ENCODE measurements at places on chromosomes 3 and 15.

- DNase-seq: no peak
Measured at GRCh38 chr15:65026756-65027155, 2.7 kb downstream of the MTFMT start.

GRCh38 chr3:110564674-110565073 is 506.9 kb upstream of the NECTIN3 start:
- no peak for DNase-seq

DNA sequence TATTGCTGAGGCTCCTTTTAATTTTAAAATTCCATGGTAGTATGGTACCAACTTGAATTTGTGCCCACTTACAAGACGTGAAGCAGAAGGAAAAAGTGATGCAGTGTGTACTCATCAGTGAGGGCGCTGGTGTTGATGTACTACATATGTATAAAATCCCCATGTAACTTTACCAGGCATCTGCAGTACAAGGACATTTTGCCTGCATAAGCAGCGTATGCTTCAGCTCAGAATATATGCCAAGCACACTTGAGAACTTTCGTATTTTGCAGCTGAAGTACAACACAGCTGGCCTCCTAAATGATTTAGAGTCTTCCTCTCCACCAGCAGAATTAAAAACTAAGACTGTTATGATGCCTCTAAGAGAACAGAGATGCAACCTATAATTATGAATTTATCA is 108.9 kb downstream of the RYR3 start:
- no peak for DNase-seq

- no peak for DNase-seq
Measured at GRCh38 chr15:43187544-43188155, 2.4 kb downstream of the CCNDBP1 start.

DNA sequence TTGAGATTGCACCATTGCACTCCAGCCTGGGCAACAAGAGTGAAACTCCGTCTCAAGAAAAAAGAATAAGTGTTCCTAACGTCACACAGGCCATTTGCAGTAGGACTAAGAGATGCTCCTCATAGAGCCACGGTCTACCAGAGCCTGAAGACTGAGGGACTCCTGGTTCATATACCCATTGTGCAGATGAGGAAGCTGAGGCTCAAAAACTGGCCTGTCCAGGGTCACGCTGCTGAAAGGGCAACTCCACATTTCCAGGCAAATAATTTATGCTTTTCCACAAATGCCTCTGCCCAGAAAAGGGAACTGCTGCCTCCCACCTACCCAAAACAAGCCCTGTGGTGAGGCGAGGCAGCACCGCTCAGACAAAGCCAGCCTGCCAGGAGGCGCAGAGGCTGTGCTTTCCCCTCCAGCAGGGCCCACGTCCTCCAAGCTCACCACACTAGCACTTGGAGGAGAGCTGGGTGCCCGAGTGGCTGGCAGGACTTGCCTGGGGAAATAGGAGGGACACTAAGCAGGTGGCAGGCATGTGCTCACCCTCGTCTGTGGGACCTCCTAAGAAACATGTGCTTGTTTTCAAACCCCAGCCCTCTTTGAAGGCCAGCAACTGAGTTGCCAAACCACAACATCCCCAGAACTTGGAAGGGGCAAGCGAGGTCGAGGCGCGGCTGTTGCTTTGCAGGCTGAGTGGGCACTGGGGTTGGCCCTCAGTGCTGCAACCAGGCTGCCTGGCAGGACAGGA is 195.6 kb downstream of the XXYLT1 start:
- no peak for DNase-seq

DNA sequence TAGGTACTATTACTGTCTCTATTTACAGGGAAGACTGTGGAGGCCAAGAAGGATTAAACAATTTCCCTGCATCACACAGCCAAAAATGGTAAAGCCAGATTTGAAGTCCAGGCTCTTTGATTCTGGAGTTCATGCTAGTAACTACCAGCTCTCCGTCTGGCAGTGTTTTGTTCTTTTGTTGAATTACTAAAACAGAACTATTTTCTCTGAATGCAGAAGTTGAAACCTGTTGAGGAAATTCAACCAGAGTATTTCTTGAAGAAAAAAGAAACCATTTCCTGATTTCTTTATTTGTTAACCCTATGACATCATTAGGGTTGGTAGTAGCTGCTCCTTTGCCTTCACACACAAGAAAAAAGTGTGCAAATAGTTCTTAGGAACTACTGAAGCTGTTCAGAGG is 34.3 kb downstream of the CRTC3 start:
- DNase-seq: no peak

GRCh38 chr15:96582473-96582872 is 252.0 kb downstream of the NR2F2 start:
- no peak for DNase-seq

GRCh38 chr3:189137416-189137815 is 34.4 kb upstream of the TPRG1 start:
- DNase-seq: no peak

DNA sequence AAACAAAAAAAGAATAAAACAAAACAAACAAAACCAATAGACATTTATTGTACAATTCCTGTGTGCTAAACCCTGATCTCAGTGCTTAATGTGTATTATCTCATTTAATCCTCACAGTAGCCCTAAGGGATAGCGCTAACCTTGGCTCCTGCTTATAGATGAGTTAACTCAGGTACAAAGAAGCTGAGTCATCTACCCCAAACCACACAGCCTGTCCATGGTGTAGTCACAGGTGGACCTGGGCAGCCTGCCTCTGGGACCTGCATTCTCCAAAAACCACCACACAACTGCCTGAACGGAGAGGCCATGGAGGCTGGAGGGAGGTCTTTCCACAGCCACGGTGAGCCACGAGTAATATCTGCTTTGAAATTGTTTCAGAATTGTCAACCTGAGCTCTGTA is 5.5 kb upstream of the CLN6 start:
- no peak for DNase-seq

- no peak for DNase-seq
Measured at GRCh38 chr3:17709236-17709810, 33.1 kb downstream of the TBC1D5 start.

DNA sequence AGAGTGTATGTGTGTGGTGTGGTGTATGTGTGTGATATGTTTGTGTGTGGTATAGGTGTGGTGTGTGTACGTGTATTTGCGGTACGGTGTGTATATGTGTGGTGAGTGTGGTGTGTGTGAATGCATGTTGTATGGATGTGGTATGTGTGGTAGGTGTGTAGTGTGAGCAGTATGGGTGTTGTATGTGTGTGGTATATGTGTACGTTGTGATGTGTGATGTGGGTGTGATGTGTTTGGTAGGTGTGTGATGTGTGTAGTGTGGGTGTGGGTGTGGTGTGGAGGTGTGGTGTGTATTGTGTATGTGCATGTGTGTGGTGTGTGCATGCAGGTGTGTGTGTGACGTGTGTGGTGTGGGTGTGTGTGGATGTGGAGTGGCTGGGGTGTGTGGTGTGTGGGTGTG is 58.7 kb downstream of the EFCAB12 start:
- DNase-seq: no peak

DNA sequence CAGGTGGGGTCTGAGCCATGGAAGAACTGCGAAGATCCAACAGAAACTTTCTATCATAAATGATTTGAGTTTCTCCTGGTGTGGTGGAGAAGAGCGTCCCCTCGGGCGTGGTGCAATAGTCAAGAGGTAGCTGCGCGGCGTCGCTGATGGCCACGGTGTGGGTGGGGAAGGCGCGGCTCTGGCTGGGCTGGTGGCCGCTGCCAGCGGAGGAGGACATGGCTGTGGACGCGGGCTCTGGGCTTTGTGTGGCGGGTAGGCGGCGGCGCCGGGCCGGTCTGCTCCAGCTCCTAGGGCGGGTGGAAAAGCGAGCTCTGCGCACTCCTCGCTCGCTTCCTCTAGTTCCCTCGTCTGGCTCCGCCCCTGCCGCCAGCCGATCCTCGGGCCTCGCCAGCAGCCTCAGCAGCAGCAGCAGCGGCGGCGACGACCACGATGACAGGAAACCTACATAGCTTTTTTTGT is 5.9 kb downstream of the STARD9 start:
- peak; percentile 94 for DNase-seq

- no peak for DNase-seq
Measured at GRCh38 chr3:113092746-113093145, 102.0 kb downstream of the GTPBP8 start.

DNA sequence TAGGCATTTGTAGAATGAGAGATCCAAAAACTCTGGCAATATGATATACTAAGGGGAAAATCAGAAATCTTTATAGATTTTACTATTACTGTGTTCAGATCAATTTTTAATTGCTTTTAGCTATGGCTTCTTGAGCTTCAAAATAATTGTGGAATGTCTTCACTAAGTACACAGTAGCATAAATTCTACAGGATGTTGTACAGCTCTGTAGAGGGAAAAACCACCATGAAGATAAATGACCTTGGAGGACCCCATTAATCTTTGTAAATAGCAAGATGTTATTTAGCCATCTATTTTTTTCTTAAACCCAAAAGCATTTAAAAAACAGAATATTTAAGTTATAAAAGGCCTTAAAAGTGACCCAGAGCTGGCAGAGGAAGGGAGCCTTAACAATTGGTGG is 43.9 kb upstream of the FNDC3B start:
- no peak for DNase-seq

- DNase-seq: peak; percentile 86
Measured at GRCh38 chr3:126259411-126260391, 79.3 kb upstream of the ALDH1L1 start.

GRCh38 chr15:93980261-93980911 is 251.0 kb upstream of the MCTP2 start:
- no peak for DNase-seq

DNA sequence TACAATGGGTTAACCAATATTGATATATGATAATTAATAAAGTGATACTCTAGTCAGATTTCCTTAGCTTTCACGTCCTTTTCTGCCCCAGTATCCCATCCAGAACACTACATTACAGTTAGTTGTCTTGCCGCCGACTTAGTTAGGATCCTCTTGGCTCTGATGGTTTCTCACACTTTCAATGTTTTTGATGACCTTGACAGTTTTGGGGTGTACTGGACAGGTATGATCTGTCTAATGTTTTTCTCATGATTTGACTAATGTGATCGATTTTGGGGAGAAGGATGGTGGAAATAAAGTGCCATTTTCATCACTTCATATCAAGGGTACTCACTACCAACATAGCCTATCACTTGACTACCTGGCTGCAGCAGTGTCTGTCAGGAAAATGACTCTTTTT is 245.0 kb upstream of the TMC3 start:
- no peak for DNase-seq

DNA sequence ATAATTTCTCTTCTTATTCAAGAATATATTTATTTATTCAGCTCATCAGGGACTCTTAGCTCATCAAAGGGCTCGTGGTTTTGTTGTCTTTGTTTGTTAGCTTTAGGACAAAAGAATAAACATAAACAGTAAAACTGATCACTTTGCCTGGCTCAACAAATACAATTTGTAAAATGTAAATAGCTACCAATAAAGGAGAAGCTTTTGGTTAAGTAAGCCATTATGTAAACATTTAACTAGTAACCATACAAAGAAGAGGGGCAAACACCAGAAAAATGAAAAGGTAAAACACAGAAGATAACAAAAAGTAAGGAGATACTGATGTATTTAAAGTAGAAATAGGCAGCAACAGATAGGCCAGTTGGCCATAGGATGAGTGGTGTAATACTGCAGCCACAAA is 761.7 kb downstream of the ROBO1 start:
- DNase-seq: no peak

DNA sequence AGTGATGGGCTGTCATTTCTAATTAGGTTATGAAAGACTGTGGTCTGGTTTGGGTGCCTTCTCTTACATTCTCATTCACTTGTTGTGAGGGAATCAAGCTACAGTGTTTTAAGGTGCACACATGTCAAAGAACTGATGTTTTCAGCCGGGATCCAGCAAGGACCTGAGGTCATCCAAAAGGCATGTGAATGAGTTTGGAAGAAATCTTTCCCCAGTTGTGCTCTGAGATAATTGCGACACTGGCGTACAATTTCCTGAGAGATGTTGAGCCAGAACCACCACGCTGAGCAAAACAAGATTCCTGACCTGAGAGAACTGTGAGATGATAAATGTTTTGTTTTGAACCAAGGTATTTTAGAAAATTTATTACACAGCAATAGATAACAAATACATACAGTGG is 295.3 kb upstream of the SLITRK3 start:
- no peak for DNase-seq

GRCh38 chr3:178850450-178851190 is 221.0 kb downstream of the ZMAT3 start:
- no peak for DNase-seq

GRCh38 chr15:73052653-73053397 is 562 bp downstream of the NEO1 start:
- peak; percentile 82 for DNase-seq

DNA sequence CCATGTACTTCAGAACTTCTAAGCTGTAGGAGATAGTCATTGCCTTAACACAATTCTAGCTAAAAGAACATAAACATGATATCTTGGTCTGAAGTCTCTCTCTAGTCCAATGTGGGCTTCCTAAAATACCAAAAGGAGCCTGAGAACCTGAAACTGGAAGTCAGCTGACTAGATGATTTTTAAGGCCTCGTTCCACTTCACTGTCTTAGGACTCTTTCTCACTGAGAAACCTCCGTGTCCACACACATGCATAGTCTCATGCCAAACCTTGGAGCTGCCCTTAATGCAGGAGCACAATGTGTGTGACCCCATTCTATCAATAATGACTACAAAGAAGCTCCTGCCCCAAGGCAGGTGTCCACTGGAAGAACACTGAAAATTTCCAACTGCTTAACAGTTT is 87.7 kb downstream of the ETFA start:
- no peak for DNase-seq

- DNase-seq: no peak
Measured at GRCh38 chr3:78644847-78645246, 1123.0 kb downstream of the ROBO1 start.

GRCh38 chr15:40598126-40598525 is 4.1 kb downstream of the KNL1 start:
- no peak for DNase-seq

- DNase-seq: no peak
Measured at GRCh38 chr3:15218689-15219088, 12.6 kb downstream of the CAPN7 start.

DNA sequence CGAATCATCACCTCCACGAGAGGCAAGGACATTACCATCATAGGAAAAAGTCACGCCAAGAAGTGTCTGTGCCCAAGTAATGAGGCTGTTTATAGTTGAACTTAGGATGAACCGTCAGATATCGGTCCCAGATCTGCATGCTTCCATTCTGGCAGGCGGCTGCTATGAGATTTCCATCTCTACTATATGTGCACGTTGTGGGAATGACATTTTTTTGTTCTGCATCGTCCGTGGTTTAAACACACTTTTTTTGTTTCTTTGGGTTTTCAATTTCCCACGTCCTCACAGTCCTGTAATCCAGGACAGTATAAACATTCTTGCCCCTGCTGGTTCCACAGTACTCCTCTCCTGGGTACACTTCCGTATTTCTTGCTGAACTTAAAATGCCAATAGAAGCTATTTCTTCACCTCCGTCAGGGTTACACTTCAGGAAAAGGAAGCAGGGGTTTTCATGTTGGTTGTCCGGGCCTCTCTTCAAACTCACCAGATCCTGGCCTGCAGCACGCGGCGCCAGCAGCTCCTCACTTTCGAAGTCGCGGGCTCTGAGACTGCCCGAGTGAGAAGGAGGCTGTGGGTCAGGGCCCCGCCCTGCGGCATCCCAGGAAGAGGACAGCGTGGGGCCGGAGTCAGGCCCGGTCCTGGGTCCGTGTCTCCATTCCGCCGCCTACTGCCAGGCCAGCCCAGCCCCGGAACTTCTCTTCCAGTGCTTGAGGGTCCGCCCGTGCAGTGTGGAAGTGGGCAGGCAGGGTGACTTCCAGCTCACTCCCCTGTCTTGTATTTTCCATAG is 9.8 kb upstream of the TM4SF4 start:
- DNase-seq: no peak
